Fibroblast of skin of scalp (primary cell): ENCODE measurements at places on chromosomes 5 and 9.

DNA sequence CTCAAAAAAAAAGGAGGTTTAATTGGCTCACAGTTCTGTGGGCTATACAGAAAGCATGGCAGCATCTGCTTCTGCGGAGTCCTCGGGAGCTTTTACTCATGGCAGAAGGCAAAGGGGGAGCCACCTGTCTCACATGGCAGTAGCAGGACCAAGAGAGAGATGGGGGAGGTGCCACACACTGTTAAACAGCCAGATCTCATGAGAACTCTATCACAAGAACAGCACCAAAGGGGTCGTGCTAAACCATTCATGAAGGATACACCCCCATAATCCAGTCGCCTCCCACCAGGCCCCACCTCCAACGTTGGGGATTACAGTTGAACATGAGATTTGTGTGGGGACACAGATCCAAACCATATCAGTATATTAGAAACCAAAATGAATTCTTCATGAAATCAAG is 28.3 kb upstream of the CXXC5 start:
- DNase-seq = no peak

DNA sequence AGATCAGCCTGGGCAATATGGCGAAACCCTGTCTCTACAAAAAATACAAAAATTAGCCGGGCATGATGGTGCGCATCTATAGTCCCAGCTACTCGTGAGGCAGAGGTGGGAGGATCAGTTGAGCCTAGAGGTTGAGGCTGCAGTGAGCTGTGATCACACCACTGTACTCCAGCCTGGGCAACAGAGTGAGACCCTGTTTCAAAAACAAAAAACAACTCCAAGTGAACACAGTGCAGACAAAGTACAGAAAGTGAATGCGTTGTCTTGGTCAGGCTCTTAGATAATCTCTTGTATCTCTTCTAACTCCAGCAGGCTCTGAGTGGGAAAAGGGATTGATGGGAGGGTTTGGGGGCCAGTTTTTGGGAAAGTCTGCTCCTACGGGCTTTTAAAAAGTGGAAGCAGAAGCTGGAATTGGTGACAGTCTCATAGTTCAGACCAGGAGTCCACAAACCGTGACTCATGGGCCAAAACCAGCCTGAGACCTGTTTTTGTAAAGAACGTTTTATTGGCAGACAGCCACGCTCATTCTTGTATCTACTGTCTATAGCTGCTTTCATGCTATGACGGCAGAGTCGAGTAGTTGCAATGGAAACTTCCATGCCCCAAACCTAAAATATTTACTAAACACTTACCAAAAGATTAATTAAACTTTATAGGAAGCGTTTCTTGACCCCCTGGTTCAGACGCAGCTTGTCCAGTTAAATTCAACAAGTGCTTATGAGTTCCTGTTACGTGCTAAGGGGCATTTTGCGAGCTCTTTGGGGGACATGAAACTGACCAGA is 32.9 kb downstream of the NDST1 start:
- DNase-seq = peak; percentile 94

- DNase-seq = no peak
Observed at GRCh38 chr5:59346514-59346913, 547.0 kb downstream of the PDE4D start.

- peak; percentile 39 for DNase-seq
Observed at GRCh38 chr9:72396247-72397091, 31.5 kb upstream of the ZFAND5 start.

DNA sequence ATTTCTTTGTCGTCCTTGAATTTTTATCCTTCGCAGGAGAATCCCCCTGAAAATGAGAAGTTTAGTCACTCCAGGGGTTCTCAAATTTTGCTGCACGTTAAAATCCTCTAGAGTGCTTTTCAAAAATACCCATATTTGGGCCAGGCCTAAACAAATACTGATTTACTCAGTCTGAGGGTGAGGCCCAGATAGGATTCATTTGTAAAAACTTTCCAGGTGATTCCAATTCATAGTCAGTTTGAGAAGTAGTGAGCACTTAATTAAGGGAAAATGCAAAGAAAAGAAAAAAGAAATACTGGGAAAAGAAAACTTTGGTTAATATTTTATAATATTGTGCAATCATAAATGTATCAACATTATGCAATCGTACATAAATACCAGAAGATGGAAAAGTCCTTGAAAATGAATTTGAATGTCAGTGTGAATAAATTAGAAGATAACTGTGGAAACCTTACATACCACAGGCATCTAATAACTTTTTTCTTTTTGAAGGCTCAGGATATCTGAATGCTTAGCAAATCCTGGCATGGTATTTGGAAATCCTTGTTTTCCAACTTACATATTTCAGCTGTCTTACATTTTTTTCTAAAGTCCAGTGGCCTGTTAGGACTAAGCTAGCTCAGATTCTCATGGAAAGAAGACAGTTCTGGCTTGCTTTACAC is 116.5 kb upstream of the DAPK1 start:
- DNase-seq = peak; percentile 96
